Fibroblast of villous mesenchyme (primary cell): ENCODE measurements at places on chromosomes 1 and 21. TPM values are rescaled to one million over a fixed set of nuclear protein-coding genes. Genes with fewer than 3 reads are reported as not detected.
A peak's percentile ranks its signal among the peaks of the same experiment; 100 is the strongest.

BATF3 gene
- 3.0 and 3.9 TPM in 2 replicates for total RNA-seq

DNA sequence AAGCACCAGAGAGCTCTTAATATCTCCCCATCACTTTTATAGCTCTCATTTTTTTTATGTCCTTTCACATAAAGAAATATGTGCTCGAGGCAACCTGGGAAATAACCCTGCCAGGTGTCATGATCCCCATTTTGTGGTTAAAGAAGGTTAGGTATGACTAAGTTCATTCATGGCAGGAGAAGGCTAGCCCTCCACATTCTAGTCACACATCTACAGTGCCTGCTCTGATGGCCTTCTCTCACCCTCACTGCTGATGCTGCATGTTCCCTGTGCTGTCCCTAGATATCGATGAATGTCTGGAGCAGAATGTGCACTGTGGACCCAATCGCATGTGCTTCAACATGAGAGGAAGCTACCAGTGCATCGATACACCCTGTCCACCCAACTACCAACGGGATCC, 187.5 kb downstream of the TPR start:
- DNase-seq: no peak

ERICH3 gene
- not detected in 2 replicates for total RNA-seq

DNA sequence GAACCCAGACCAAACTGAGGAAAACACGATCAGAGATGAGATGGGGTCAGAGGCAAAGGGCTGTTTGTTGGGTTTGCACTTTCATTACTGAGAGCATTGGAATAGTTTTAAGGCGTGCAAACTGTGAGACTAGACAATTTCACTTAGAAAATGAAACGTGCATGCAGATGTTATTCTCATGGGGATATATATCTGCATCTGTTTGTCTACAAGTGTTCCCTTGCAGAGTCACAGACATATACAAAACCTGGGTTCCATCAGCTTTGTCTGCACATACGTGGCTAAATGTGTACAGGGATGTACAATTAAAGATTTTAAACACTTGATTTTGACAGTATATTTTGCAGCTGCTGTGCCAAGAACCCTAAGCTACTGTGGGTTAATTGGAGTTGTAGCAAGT, 355.4 kb downstream of the KIF26B start:
- no peak for DNase-seq

VSIG8 gene
- under 0.01 TPM in 1 of 2 replicates, not detected in the other for total RNA-seq

GRCh38 chr1:157411769-157412168, 140.5 kb downstream of the FCRL5 start:
- DNase-seq: no peak

DNA sequence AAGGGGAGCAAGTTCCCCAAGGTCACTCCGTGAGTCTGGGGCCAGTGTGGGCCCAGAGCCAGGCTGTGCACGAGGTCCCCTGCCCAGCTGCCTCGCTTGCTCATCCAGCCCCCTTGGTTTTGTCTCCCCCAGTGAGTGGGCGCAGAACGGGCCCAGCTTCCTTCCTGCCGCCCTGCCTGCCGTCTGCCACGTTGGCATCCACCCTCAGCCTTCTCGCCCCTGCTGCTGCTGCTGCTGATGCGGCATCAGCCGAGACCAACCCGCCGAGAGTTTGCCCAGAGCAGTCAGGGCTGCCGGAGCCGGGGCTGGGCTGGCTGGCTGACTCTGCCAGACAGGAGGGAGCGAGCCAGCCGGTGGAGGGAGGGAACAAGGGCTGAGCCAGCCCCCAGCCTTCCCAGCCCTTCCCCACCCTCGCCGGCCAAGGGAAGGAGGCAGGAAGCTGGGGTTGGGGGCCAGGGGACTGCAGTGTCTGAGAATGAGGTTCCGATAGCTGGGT, 31.4 kb upstream of the WASF2 start:
- no peak for DNase-seq

GRCh38 chr1:226123591-226124471, 61.3 kb downstream of the H3-3A start:
- no peak for DNase-seq

GRCh38 chr1:176379626-176380339, 83.2 kb upstream of the PAPPA2 start:
- no peak for DNase-seq

SLFNL1 gene
- under 0.01 and 0.64 TPM in 2 replicates for total RNA-seq

- DNase-seq: no peak
Measured at GRCh38 chr21:25791319-25791718, 56.5 kb downstream of the GABPA start.

GRCh38 chr1:226268421-226269124, 40.4 kb downstream of the LIN9 start:
- DNase-seq: peak; percentile 17

DNA sequence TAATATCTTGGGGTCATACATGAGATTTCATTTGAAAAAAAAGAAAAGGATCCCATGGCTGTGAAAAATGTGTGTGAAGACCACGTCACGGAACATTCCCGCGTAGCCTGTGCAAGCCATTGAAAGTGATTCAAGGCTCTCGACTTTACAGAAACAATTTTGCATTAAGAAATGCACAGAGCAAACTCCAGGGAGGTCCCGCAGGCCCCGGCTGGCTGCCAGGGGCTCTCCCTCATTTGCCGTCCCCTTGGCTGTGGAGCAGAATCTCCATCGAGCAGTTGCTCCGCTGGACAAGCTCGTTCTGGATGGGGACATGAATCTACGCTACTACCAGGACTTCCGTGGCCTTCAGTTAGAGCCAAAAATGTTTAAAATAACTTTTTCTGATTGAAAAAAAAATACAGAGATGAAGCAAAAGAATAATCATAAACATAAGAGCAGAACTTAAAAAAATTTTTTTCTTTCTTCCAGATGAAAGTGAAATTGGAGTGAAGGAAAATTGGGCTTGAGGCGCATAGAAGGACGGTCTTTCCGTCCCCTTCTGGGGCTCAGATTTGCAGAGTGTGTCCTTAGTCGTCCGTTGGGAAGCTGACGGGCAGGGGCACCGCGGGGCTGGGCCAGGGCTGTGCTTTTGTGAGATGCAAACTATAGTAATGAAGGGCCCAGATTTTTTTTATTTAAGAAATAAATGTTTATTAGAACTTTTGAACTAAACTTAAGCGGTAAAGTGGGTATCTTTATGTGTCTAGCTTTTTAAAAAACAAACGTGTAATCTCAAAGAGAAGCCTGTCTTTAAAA, 68.1 kb upstream of the ARHGEF16 start:
- DNase-seq: no peak

DNA sequence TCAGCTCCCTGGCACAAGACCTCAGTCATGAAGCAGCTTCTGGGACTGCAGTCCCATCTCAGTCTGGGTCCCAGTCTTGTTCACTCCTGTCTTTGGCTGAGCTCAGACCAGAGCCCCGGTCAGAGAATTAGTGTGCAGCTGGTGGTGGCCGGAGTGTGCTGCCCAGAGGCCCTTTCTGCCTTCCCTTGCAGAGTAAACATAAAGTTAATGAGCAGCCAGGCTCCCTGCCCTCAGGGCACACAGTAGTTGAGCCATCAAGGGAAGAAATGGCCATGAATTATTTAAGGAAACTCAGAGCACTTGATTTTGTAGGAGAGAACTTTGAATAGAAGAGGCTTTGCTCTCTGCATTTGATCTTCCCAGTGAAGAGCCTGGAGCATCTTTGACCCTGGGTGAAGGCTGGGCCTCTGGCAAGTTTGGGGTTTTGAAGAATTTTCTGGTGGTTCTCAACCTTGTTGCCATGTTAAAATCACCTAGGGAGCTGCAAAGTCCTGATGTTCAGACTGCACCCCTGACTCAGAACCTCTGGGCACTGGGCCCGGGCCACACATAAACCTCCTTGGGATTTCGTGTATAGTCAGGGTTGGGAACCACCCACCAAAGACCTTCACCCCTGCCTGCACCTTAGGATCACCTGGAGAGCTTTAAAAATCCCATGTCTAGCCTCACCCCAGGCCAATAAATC, 26.4 kb upstream of the SELENON start:
- peak; percentile 40 for DNase-seq

DNA sequence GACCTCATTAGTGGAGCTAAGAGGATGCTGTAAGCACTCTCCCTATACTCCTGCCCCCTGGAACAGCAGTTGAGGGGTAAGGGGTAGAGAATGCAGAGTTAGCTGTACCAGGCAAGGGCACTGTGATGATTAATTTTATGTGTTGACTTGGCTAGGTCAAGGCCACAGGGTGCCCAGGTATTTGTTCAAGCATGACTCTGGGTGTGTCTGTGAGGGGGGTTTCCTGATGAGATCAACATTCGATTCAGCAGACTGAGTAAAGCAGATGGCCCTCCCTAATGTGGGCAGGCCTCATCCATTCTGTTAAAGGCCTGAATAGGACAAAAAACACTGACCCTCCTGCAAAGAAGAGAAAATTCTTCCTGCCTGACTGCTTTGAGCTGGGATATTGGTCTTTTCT, 110.8 kb downstream of the KCND3 start:
- no peak for DNase-seq

DNA sequence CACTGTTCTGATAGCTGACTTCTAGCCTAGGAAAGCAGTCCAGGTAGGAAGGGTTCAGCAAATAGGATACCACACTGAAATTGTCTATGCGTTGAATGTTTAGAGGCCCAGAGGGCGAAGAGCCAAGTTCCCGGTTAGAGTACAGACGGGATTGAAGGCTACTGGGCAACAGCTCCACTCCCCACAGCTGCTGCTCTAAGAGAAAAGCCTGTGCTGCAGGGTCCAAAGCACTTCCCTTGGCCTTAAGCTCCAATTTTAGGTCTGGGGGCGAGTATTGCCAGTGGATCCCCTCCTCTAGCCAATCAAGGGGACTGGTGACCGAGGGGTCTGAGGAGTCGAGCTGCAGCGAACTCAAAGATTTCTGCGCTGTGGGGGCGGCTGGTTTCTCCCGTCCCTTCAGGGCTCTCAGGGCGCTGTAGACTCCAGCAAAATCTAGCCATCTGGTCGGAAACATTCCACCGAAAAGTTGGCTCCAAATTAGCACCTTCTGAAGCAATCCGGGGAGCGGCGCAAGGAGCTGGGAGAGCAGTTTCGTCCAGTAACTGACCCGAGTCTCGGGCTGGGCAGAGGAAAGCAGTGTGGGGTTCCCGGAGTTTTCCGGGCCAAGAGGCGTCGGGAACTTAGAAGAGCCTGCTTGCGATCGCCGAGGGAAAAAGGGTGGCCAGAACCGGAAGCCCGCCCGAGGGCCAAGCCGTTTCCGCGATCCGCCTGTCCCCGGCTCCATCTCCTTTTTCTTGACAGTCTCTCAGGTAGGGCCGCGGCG, 748 bp downstream of the PPP1R15B start:
- peak; percentile 72 for DNase-seq

PPM1J gene
- total RNA-seq: 0.43 and 1.3 TPM in 2 replicates

KCNH1 gene
- 11.2 and 14.2 TPM in 2 replicates for total RNA-seq

DNA sequence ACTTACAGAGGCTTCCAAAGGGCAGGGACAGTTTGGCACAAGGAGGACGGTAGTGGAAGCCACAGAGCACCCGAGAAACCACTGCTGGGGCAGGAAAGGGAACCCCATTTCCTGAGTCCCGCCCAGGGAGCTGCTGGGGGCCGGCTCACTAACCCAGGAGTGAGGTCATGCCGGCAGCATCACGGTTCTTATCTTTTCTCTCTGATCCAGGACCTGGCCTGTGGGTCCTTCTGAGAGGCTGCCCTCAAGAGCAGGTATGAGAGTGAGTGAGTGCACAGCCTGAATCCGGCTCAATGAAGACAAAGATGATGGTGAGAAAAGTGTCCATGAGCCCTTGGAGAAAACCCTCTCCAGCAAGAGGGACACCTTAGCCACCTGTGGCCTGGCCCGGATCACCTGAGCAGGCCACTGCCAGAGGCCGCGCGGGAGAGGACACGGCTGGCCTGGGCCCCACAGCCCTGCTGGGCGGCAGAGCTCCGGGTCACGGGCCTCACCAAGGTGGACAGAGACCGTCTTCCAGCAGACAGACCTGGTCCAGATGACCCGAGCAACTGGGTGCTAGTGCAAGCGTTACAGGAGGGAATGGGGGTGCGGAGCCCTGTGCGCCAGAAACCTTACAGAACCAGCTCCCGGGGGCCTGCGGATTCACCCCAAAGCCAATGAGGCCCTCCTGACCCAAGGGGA, 94.9 kb downstream of the RIPK4 start:
- DNase-seq: no peak

PLCH2 gene
- total RNA-seq: under 0.01 TPM in 2 replicates

OLFML3 gene
- total RNA-seq: 107 and 134 TPM in 2 replicates

TRABD2B gene
- not detected in 2 replicates for total RNA-seq

GRCh38 chr1:27542463-27543273, 52.7 kb upstream of the WASF2 start:
- peak; percentile 89 for DNase-seq

DNA sequence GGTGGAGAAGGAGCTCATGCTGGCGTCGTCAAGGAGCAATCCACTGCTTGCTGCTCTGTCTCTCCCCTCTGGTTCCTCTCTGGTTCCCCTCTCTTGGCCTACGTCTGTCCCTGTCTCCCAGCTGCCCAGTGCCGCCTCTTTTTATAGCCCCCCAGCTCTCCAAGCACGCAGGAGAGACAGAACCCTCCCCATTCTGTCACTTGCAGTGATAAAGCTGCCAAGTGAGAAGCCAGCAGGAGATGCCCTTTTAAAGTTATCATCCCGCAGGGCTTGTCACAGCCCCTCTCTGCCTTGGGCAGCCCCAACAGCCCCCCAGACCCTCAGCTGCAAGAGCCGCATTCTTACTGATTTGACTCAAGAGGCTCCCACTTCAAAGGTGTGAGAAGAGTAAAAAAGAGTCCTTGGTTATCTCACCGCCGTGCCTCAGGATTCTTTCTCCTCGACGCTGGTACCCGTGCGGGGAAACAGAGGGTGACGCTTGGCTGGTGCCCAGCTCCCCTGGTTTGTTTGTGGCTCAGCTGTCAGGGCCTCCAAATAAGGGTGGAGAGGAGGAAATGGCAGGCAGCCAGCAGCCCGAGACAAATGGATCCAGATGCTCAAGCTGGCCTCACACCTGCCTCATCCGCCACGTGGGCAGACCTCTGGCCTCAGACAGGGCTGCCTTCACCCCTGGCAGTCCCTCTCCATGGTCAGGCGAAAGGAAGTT, at the start of gene NPPA:
TSS of gene NPPA (minus strand) at position 117 of the 706 bp plus-strand sequence. CDS start at position 18, 99 bp downstream.
- DNase-seq: no peak

DNA sequence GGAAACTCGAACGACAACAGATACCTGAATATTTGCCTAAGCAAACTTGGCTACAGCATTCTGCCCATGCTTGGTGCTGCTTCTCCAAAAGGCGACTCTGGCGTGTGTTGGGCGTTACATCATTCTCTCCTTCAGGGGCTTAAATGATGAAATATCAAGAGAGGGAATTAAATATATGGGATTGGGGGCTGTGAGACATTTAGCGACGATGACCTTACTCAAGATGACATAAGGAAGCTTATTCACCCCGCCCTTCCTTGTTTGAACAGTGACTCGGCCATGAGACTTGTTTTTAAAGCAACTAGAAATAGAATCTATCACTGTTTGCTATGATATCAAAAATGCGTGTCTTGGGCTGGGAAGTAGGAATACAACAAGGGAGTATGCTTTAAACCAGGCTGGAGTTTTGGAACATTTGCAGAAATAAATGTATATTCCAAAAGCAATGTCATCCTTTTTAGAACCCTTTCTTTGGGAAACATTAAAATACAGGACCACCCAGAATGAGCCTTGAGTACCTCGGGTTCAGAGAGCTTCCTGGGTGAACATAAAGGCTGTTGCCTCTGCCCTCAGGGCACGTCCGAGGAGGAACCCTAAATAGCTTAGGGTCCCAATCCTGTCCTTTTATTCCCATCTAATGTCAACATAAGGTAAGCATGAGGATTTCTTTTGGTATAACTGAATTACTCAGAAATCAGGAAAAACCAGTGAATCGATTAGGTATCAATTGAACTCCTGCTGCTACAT, 123.3 kb upstream of the SLC45A1 start:
- DNase-seq: no peak

GRCh38 chr1:97041026-97041425, 319.4 kb downstream of the PTBP2 start:
- peak; percentile 43 for DNase-seq

OR6K3 gene
- not detected in 2 replicates for total RNA-seq

- no peak for DNase-seq
Measured at GRCh38 chr1:183308719-183309118, 109.5 kb downstream of the NMNAT2 start.
